ENCODE measurements at places on chromosomes 2 and 18.

- DNase-seq = no peak
Measured at GRCh38 chr2:140392824-140393223, 1612.6 kb upstream of the NXPH2 start.

DNA sequence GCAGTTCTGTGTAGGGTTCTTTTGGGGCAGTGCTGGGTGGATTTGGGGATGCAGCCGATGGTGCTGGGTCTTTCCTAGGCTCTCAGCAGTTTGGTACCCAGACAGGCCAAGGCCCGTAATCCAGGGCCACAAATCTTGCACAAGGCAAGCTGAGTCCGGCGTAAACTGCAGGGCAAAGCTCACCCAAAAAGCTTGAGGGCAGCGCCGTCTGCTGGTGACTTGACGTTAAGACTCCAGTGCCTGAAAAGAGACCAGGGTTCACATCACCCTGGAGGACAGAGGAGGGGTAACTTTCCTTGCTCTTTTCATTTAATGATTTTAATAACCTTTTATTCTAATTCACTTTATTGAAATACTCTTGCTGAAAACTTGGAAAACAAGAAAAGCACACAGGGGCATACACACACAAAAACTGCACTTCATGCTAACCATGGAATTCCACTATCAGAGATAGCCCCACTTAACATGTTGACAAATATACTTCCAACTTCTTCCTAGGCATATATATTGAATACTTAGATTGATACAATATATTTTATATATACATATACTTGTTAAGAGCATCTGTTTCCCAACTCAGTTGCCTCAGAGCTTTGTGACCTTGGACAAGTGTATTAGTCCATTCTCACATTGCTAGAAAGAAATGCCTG lies 38.9 kb downstream of the CNGA3 start:
- DNase-seq = peak; percentile 67

GRCh38 chr2:204432196-204432595 lies 113.1 kb upstream of the PARD3B start:
- DNase-seq = no peak

DNA sequence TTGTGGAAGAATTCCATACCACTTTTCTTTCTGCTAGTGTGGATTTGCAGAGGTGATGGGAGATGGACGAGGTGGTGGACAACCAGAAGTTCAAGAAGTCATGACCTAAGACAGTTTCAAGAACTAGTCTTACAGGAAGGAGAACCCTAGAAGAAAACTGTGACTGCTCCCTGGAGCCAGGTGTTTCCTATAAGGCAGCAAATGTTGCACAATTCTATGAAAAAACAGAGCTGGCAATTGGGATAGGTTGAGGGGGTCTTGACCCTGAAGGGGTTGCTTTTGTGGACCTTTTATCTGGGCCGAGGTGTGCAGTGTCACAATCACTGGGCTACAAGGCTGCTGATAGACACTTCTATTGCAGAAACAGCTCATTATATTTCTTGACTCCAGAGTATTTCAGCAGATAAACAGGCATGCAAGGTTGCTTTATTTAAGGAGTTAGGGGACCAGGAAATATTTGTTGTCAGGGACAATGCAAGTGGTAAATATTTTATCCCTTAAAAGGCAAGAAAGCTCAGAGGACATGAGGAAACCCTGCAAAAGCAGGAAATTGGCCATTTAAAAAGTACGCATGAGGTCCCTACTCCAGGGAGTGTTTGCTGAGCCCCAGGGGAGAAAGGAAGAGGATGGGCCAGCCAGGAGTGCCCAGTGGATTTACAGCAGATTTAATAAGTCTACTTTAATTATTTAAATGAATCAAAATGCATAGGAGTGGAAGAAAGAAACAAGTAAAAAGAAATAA lies 22.9 kb downstream of the APCDD1 start:
- no peak for DNase-seq

DNA sequence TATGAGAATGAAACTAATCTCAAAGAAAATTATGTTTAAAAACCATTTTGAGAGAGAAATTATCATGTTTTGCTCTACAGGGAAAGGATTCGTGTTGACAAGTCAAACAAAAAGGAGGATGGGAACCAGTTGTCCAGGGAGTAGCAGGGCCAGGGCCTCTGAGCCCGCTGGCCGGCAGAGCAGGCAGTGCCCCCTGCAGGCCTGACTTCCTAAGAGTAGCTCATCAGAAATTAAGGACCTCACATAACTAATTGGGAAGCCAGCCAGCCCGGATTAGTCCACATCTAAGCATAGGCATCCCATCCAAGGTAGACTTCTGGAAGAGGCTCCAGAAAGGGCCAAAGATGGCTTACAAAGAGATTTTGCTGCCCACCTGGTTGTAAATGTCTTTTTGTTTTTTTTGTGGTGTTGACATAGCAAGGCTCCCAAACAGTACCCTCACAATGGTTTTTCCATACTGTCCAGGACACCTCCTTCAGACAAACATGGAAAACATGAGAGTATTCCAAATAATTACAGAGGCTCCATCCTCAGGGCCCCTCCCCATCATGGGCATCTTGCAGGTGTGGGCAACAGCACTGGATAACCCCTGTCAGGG lies 241.2 kb upstream of the TANK start:
- DNase-seq = peak; percentile 28

- no peak for DNase-seq
Measured at GRCh38 chr2:184215745-184216144, 382.6 kb upstream of the ZNF804A start.

DNA sequence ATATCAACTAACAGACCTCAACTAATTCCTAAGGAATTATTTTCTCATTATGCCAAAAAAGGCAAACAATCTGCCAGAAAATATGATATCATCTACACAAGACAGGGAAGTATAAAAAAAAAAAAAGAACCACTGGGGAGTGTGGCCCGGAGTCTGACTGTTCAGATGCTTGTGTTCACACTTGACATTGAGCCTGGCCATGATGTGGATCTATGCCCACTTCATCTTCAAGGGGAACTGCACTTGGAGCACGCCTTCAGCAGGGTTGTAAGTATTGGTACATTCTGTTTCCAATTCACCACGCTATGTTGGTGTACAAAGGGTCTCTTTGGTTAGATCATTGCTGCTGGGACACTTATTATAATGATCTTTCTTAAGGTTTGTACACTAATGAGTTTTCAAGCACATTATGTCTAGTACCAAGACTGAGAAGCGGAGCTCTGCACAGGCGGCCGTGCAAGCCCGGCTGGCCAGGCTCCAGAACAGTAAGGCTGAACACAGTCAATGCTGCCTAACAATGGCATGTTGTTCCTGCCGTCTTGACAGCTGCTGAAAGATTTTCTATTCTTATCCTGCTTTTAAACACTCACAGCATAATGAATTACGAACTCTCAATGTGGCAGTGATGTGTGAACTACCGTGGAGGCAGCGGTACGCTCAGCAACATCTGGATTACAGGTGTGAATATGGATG lies 788.4 kb upstream of the SOX11 start:
- DNase-seq = no peak

GRCh38 chr2:225735844-225736243 lies 336.3 kb downstream of the NYAP2 start:
- no peak for DNase-seq

- DNase-seq = no peak
Measured at GRCh38 chr2:181991171-181991885, 5.7 kb downstream of the PPP1R1C start.

DNA sequence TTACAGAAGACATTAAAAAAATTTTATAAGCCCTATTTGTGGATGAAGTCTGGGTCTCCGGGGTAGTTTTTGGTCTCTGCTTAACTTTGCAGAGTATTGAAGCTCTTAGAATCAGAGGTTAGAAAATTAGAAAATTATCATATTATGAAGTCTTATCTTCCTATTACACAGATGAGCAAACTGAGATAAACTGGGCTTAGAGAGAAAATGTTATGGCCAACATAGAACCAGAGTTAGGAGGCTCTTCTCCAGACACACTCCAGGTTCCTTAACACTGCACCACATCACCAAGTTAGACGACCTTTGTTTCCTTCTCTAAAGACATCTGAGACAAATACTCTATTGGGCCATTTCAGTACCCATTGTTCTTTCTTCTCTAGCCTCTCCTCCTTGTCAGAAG lies 36.7 kb upstream of the NEB start:
- no peak for DNase-seq

DNA sequence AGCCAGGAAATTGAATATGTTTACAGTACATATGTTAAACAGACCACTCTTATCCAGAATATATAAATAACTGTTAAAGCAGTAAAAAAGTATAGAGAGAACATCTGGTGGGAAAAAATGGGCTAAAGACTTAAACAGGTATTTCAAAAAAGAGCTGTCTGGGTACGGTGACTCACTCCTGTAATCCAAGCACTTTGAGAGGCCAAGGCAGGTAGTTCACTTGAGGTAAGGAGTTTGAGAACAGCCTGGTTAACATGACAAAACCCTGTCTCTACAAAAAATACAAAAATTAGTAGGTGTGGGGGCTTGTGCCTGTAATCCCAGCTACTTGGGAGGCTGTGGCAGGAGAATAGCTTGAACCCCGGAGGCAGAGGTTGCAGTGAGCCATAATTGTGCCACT lies 171.4 kb upstream of the FSIP2 start:
- DNase-seq = no peak

GRCh38 chr2:227163485-227163997 lies 464 bp downstream of the COL4A4 start:
- DNase-seq = no peak

All from activated CD8-positive, alpha-beta memory T cell treated with anti-CD3 and anti-CD28 coated beads, Interleukin-2, amount 50 U/mL, for 4 hours (primary cell).